ENCODE measurements at places on chromosomes 1 and 21. TPM values are rescaled to one million over a fixed set of nuclear protein-coding genes. Genes with fewer than 3 reads are reported as not detected.

- DNase-seq, result no peak
These were observed 54.2 kb downstream of the ERI3 start for GRCh38 chr1:44300852-44301251.

DNA sequence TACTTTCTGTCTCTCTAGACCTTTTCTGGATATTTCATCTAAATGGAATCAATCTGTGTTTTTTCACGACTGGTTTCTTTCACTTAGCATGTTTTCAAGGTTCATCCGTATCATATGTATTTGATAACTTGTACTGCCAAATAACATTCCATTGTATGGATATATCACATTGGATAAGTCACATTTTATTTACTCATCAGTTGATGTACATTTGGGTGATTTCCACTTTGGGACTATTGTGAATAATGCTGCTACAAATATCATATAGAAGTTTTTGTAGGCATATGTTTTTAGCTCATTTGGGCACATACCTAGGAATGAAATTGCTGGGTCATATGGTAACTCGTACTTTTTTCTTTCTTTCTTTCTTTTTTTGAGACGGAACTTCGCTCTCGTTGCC lies 6.7 kb downstream of the HMGN2 start:
- DNase-seq, result no peak

DNA sequence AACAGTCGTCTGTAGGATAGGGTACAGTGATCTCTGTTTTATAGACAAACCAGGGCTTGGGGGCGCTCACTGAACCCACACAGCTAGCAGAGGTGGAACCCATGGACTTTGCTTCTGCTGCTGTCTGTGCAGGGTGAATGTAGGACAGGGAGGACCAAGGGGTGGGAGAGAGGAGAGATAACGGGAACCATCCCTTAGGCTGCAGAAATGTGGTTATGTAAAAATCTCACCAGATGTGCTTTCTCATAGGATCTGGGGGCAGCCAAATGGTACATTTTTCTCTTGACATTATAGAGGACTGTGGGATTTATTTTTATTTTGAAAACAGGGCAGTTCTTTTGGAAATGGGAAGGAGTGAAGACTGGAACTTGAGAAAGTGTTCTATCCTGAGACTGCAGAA lies 8.7 kb downstream of the NFASC start:
- no peak for DNase-seq

DNA sequence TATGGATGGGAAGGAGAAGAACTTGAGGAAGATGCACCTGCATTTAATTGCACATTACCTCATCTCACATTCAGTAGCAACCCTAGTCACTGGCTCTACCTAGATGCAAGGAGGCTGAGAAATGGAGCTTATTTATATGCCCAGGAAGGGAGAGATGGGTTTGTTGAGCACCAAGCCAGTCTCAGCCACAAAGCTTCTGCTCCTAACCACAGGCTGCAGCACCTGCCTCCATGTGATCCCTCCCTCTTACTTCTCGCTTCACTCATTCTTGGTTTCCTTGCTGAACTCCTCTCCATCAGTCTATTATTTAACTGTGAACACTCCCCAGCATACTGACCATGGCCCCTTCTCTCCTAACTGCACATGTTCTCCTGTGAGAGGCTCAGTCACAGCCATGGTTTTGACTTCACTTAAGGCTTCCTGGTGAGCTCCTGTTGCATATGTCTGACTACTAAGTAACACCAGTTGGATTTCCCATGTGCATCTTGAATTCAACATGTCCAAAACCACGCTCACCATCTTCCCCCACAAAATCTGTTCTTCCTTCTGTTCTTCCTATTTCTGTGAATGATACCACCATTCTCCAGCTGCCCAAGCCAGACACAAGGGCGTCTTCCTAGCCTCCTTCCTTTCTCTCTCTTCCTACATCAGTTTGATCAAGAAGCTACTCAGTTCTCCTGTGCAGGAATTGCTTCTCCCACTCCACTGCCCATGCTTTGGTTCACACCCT lies 139.8 kb downstream of the AK5 start:
- DNase-seq, result no peak

- DNase-seq, result no peak
These were observed 74.3 kb downstream of the SIPA1L2 start for GRCh38 chr1:232555494-232556210.

- DNase-seq, result no peak
These were observed 43.8 kb downstream of the XPR1 start for GRCh38 chr1:180675586-180675985.

GRCh38 chr1:33167650-33168447 lies 14.0 kb downstream of the TRIM62 start:
- no peak for DNase-seq

DNA sequence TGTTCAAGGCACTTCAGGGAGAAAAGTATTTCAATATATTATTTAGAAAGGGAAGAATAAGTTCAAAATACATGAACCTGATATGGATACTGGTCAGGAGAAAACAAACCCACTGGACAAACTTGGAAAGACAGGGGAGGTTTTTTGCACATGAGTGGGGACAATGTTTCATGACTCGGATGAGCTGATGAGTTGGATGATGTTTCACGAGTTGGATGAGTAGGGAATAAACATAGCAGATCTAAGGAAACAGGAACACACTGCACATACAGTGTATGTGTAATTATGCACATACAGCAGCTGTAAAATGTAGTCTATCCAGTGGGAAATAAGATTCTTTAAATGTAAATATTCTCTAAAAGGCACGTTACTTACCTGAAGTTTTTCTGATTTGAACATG lies 682.9 kb upstream of the ADAMTS5 start:
- DNase-seq, result no peak

- DNase-seq, result peak; percentile 54
These were observed 773 bp upstream of the DDX59 start for GRCh38 chr1:200670242-200671118.

- DNase-seq, result no peak
These were observed 6.6 kb upstream of the C1orf174 start for GRCh38 chr1:3906672-3907020.

DNA sequence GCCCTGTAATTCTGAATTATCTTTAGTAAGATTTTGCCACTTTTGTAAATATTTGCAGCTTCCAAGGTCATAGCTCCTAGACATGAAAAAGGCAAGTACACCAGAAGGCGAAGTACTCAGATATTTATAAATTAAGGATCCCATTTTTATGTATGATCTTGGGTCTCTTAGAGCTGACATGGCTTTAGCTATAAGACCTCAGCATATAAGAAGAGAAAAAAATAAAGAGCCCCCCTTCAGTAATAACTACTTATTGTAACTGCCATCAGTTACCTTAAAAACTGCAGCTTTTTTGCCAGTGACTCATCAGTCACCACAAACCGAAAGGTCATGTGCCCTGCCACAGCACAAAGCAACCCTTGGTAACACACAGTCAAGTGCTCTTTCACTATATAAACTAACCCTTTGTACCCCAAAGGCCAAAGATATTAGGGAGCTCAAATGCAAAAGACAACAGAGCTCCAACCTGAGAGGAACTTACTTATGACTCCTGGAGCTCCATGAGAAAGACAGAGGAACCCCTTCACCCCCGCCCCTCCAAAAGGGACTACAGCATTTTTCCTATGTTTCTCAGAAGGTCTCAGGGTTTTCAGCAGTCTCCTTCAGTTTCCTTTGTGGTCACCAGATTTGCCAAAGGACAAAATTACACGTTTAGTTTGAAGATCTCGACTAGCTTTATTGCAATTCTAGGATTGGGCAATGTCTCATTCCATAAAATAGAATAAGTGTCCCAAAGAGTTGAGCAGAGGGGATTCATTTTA lies 219.8 kb upstream of the DUSP10 start:
- no peak for DNase-seq

- no peak for DNase-seq
These were observed 364.3 kb downstream of the PLPP3 start for GRCh38 chr1:56215086-56215485.

DNA sequence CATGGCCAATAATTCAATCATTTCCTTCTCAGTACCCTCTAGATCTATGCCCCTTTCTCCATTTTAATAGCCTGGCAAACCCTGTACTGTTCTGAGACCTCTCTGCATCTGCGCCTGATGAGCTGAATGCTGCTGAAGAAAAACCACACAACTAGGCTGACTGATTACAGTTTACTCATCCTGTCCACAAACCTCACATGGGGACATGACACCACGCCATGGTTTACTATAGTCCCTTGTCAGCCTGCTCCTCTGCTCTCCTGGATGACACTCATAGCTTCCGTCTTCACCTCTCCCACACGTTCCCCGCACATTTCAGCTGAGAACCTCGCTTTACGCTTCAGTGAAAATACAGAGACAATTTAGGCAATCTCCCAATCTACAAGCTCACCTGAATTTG lies 59.7 kb downstream of the DESI2 start:
- DNase-seq, result no peak

- no peak for DNase-seq
These were observed 35.0 kb upstream of the IL19 start for GRCh38 chr1:206735553-206736031.

GRCh38 chr1:93021539-93022134 lies 57.4 kb upstream of the MTF2 start:
- peak; percentile 11 for DNase-seq

DNA sequence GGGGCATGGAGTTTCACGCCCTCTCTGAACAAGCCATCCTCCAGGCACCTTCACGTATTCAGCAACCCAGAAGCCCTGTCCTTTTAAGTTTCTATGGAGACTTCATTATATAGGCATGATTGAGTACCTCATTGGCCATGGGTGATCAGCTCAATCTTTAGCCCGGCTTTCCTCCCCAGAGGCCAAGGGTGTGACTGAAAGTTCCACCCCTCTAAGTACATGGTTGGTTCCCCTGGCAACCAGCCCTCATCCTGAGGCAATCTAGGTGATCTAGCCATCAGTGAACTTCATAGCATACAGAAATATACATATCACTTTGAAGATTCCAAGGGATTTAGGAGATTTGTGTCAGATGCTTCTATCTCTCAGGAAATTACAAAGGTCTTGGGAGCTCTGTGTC lies 21.3 kb upstream of the DHX9 start:
- no peak for DNase-seq

- DNase-seq, result no peak
These were observed 5.6 kb downstream of the MCOLN2 start for GRCh38 chr1:84991097-84991920.

GRCh38 chr1:162062542-162063015 lies 6.9 kb upstream of the NOS1AP start:
- no peak for DNase-seq

DNA sequence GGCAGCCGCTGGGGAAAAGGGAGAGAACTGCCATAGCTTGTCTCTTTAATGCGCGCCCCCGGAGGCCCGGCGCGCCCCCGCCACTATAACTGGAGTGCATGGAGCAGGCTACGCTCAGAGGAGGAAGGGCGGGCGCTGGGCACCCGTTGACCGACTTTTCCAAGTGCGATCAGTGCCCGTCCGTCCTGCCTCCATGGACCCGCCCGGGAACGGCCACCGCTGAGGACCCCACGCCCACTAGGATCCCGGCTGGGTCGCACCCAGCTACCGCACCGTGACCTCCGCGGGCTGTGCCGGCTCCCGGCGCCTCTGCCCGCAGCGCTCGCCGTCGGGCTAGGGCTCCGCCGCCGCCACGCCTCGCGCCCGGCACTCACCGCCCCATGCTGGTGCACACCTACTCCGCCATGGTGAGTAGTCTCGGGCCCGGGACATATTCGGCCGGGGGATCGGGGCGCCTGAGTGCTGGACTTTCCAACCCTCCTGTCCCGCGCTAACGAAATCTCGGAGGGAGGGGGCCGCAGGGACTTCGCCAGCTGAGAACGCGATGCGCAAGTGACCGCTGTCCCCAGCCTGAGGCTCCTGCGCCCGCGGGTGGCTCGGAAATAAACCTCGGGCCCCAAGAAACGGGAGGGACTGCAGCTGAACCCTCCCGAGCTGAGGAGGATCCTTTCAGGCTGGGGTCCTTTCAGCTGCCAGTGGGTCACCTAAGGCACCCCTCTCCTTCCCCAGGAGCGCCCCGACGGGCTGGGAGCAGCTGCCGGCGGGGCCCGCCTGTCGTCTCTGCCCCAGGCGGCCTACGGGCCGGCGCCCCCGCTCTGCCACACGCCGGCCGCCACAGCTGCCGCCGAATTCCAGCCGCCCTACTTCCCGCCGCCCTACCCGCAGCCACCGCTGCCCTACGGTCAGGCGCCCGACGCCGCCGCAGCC lies at the start of gene TFAP2E:
TFAP2E (plus strand) TSS at position 117 of the 927 bp plus-strand sequence; CDS start at position 381, 264 bp downstream.
- no peak for DNase-seq

DNA sequence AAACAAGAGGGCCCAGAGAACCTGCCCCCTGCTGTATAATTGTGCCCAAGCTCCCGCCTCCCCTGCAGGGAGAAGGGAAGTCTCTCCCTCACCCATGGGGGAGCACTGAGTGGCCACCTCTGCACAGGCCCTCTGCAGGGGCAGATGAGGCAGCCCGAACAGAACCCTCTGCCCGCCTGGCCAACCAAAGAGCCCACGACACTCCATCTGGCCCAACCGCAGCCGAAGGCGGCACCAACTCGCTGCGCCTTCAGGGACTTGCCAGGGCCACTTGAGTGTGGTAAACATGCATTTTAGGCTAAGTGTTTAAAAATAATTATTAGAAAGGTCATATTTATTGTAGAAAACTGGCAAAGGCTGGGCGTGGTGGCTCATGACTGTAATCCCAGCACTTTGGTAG lies 34.6 kb upstream of the CCSAP start:
- no peak for DNase-seq

GRCh38 chr1:47838562-47839432 lies 158.4 kb downstream of the TRABD2B start:
- no peak for DNase-seq

GRCh38 chr1:228161362-228161761 lies 4.2 kb upstream of the IBA57 start:
- DNase-seq, result no peak

- peak; percentile 77 for DNase-seq
These were observed at the start of gene RCAN1 for GRCh38 chr21:34614628-34615486. Gene RCAN1 (minus strand): TSS chr21:34615113. CDS start chr21:34615011, 102 bp downstream.

- no peak for DNase-seq
These were observed 51.5 kb downstream of the MACO1 start for GRCh38 chr1:25482211-25482610.

DNA sequence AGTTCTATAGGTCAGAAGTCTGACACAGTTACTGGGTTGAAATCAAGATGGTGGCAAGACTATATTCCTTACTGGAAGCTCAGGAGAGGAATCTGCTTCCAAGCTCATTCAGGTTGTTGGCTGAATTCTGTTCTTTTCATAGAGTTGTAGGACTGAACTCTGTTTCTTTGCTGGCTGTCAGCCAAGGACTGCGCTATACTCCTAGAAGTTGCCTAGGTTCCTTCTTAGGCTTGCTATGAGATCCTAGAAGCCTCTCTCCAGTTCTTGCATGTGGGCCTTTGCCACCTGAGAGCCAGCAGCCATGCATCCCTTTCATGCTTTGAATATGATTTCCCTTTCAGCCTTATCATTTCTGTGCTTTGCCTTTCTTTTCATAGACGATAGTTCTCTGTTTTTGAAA lies 176.4 kb downstream of the RPS6KC1 start:
- DNase-seq, result no peak

GRCh38 chr1:208083715-208084085 lies 160.5 kb downstream of the PLXNA2 start:
- DNase-seq, result no peak

ATP1A1 gene
- total RNA-seq, result 228 TPM

OR10J4 gene
- not detected for total RNA-seq

SHE gene
- total RNA-seq, result 60.6 TPM

AMPD1 gene
- not detected for total RNA-seq

LCE3E gene
- not detected for total RNA-seq

OR2L3 gene
- not detected for total RNA-seq

BCL2L15 gene
- 0.26 TPM for total RNA-seq

XKR8 gene
- 3.9 TPM for total RNA-seq

MLLT11 gene
- total RNA-seq, result 4.9 TPM

TENT5C gene
- total RNA-seq, result 0.07 TPM

Measured in pulmonary artery endothelial cell (primary cell).